Vagina (tissue), 2 donors: ENCODE measurements at places on chromosomes 7 and 10. TPM values are rescaled to one million over a fixed set of nuclear protein-coding genes. Genes with fewer than 3 reads are reported as not detected.

HGF gene
- 15.0 TPM for total RNA-seq

COMTD1 gene
- total RNA-seq = 80.0 TPM

AMZ1 gene
- total RNA-seq = 1.2 TPM

CPXM2 gene
- total RNA-seq = 18.9 TPM

P4HA1 gene
- 12.5 TPM for total RNA-seq

EBF3 gene
- 10.6 TPM for total RNA-seq

GCK gene
- total RNA-seq = 1.7 TPM

CDH23 gene
- total RNA-seq = 10.3 TPM
